MV-4-11 (cell line): ENCODE measurements at places on chromosomes 5 and 9.

GRCh38 chr5:8953016-8953415 lies 592.9 kb downstream of the SEMA5A start:
- DNase-seq: no peak

GRCh38 chr5:154194345-154195329 lies 4.1 kb downstream of the GALNT10 start:
- DNase-seq: no peak

- no peak for DNase-seq
Observed at GRCh38 chr9:70883056-70883455, 238.4 kb downstream of the TRPM3 start.

DNA sequence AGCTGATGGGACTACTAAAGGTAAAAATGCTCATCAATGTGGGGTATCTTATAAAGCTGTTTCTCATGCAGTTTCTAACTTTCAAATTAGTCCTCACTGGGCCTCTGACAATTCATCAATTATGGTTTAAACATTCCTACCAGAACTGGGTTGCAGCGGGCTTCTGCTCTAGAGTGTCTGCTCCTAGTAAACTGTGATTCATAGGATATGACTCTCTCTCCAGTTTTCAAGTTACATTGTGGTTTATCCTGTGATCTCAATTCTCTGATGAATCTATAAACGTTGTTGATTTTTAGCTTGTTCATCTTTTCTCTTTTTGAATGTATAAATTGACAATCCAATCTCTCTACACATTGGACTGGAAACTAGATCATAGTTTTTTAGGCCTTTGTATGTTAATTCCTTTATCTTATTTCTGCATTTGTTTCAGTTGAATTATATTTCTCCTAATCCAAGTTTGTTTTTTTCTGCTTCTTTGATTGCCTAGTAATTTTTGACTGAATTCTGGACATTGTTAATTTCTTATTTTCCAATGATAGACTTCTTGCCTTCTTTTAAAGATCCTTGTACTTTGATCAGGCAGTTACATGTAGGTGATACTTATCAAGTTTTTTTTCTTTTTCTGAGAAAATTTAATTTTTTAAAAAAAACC lies 822.6 kb downstream of the TLE1 start:
- no peak for DNase-seq

- no peak for DNase-seq
Observed at GRCh38 chr5:67809589-67809988, 406.0 kb upstream of the PIK3R1 start.

GRCh38 chr5:89520771-89521170 lies 637.8 kb upstream of the MEF2C start:
- DNase-seq: no peak

DNA sequence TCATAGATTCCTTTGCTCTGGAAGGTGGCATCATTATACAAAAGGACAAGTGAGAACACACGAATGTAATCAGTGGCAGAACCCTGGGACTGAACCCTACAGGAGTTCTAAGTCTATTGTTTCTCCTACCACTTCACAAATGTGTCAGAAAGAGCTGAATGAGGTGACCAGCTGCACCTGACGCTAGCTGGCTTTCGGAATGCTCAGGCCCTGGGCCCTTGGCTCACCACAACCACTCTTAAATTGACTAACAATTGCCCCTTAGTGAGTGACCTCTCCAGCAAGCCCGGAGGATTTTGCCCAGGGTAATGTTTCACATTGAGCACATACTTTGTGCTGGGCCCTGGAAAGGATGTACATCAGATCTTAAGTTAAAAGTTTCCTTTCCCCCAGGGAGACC lies 41.2 kb upstream of the ABCA1 start:
- DNase-seq: no peak

- no peak for DNase-seq
Observed at GRCh38 chr5:157389103-157389502, 70.9 kb upstream of the NIPAL4 start.
